Mammary epithelial cell (primary cell): ENCODE measurements at places on chromosomes 4 and X.

DNA sequence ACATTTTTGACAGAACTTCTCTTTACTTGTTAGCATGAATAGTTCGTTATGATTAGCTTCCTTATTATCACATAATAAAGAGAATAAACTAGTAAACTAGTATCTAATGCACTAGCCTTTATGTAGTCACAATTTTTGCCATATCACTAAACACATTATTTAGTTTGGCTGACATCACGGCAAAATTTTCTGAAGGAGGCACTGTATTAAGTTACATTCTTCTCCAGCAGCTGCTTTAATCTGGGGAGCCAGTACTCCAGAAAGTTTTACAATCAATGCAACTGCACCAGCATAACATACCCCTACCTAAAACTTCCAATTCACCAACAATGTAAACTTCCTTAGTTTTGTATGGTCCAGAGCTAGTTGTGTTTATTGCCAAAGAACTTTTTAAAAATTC lies 87.8 kb downstream of the FIP1L1 start:
- no peak for DNase-seq

- no peak for DNase-seq
These were observed 41.7 kb upstream of the CLCN4 start for GRCh38 chrX:10115082-10115481.

DNA sequence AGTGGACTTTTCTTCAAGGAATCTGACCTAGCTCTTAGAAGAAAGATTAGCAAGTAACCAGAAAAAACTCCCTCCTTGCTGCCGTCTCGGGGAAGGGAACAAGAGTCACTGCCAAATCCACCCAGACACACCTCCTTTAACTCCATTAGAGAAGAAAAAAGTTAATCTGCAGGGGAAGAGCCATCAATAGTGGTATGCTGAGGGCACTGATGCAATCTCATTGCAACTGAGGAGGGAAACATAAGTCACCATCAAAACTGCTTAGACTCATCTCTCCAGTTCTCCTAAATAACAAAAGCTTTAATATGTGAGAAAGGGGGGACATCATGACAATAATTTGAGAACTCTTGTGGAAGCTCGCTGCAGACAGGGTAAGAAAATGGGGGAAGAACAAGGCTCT lies 49.3 kb upstream of the MAGED4B start:
- DNase-seq, result no peak

- DNase-seq, result no peak
These were observed 41.3 kb downstream of the SORCS2 start for GRCh38 chr4:7233601-7234000.

GRCh38 chr4:149294601-149295000 lies 521.0 kb downstream of the IQCM start:
- DNase-seq, result no peak
